Activated T-cell treated with anti-CD3 and anti-CD28 coated beads, Interleukin-2, amount 50 U/mL, for 4 hours (primary cell): ENCODE measurements at places on chromosomes 6 and 20. TPM values are rescaled to one million over a fixed set of nuclear protein-coding genes. Genes with fewer than 3 reads are reported as not detected.

CFAP61 gene
- 0.49 TPM for total RNA-seq

SASH1 gene
- 0.30 TPM for total RNA-seq

SLC22A2 gene
- not detected for total RNA-seq

RBPJL gene
- total RNA-seq = 0.19 TPM

ZNF334 gene
- 0.49 TPM for total RNA-seq

MAP3K7 gene
- total RNA-seq = 15.4 TPM

GNMT gene
- 0.69 TPM for total RNA-seq
